ENCODE measurements at places on chromosomes 5 and 9. TPM values are rescaled to one million over a fixed set of nuclear protein-coding genes. Genes with fewer than 3 reads are reported as not detected.

Gene FOXD4L4
- total RNA-seq = 0.26 TPM

Gene IFNA13
- total RNA-seq = not detected

Gene RANBP3L
- total RNA-seq = not detected

Gene C5orf34
- 7.7 TPM for total RNA-seq

Gene FGF1
- 4.6 TPM for total RNA-seq

Gene MZB1
- 0.31 TPM for total RNA-seq

Gene ACOT12
- not detected for total RNA-seq

- peak; percentile 86 for DNase-seq
Observed at GRCh38 chr5:140402258-140403074, 833 bp downstream of the ANKHD1 start.

GRCh38 chr9:1415146-1415545 lies 365.0 kb downstream of the DMRT2 start:
- no peak for DNase-seq

DNA sequence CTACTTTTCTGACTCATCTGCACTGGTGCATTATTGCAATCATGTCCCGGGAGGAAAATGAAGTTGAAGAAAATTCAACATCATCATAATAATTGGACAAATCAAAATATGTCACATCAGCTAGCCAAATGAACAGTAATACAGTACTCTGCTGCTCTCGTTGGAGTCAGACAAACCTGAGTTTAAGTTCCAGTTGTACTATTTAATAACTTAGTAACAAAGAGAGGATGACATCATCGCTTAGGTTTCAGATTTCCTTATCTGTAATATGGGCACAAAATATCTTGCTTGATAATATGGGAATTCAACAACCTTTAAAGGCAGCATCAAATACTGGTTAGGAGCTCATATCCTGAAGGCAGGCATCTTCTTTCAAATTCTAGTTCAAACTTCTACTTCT lies 1248.9 kb upstream of the ACO1 start:
- no peak for DNase-seq

DNA sequence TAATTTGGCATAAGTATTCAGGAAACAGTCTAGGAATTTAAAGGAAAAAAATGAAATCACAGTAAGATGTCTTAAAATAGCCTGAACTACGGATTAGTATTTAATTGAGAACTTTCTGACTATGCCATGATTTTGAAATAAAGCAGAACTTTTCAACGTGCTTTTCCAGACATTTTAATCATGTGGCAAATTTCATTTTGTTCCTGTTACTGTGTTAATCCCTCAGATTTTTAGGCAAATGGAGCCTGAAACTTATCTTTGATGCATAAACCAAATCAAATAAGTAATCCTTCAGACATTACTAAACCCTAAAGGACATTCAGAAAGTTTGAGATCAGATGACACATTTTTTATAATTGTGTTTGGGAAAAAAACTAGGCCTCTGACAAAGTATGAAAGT lies 75.7 kb downstream of the FBN2 start:
- no peak for DNase-seq

DNA sequence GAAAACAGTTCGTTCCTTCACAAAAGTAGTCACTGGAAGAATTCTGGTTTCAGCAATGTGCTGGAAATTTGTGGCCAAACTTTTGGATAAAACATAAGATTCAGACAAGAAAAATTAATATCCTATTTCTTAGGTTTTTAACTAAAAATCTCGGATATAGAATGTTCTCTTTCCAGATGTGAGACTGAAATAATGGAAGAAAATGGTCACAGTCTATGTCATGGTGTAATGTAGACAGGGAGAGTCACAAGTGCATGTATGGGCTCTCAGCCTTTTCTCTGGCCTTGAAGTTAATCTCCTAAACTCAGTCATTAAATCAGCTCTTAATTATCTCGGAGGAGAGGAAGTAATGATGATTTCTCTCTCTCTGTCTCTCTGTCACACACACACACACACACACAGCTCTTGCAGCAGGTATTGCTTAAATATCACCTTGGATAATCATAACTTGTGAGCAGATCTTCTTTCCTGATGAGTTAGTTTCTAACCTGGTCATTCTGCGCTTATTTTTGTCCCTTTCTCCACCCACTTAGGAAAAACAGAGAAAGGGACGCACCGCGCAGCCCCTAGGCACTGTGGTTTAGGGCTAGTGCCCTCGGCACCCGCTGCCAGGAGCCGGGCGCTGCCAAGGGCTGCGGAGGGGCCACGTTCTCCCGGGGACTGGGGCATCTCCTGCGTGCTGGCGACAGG lies 672 bp upstream of the ITGA2 start:
- DNase-seq = no peak

DNA sequence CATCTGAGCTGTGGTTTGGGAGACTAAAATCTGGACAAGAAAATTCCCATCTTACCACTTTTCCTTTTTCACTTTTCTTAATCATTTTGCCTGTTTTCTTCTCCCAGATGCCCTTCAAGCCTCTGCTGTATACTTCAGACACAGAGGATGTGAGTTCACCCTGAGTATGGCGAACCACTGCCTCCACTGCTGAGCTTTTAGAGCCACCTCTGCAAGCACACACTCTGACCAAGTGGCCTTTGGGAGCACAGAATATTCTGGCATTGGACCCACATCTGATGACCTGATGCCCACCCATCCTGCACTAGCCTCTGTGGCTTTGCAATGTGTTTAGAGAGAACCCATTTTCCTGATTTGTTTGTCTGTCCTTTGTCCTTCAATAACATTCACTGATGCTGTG lies 32.5 kb downstream of the TERT start:
- no peak for DNase-seq
